NCI-H345 (cell line): ENCODE measurements at places on chromosomes 5 and 9.

- peak; percentile 58 for DNase-seq
Observed at GRCh38 chr9:128818839-128819715, 777 bp downstream of the ENDOG start.

DNA sequence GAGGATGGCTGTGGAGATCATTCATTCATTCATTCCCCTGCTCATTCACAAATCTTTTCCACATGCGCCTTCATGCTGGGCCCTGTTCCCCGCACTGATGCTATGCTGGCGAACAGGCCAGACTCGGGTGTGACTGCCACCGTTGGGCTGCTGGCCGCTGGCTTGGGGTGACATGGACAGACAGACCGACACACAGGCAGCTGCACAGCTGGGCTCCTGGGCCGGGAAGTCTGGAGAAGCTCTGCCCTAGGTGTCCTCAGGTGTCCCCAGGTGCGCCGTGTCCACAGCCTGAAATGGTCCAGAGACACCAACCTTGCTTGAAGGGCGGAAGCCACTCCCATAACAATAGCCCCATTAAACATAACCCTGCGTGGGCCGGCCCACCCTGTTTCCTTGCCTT lies 35.0 kb upstream of the BARHL1 start:
- no peak for DNase-seq

DNA sequence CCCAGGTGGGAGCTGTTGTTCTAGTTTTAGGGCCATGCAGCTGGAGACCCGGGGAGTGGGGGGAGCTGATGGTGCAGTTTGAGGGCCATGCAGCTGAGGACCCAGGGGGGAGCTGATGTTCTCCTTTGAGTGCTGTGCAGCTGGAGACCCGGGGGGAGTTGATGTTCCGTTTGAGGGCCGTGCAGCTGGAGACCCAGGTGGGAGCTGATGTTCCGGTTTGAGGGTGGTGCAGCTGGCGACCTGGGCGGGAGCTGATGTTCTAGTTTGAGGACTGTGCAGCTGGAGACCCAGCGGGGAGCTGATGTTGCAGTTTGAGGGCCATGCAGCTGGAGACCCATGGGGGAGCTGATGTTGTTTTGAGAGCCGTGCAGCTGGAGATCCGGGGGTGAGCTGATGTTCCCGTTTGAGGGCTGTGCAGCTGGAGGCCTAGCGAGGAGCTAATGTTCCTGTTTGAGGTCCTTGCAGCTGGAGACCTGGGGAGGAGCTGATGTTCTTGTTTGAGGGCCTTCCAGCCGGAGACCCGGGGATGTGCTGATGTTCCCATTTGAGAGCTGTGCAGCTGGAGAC lies 14.6 kb downstream of the PDCD6 start:
- no peak for DNase-seq

DNA sequence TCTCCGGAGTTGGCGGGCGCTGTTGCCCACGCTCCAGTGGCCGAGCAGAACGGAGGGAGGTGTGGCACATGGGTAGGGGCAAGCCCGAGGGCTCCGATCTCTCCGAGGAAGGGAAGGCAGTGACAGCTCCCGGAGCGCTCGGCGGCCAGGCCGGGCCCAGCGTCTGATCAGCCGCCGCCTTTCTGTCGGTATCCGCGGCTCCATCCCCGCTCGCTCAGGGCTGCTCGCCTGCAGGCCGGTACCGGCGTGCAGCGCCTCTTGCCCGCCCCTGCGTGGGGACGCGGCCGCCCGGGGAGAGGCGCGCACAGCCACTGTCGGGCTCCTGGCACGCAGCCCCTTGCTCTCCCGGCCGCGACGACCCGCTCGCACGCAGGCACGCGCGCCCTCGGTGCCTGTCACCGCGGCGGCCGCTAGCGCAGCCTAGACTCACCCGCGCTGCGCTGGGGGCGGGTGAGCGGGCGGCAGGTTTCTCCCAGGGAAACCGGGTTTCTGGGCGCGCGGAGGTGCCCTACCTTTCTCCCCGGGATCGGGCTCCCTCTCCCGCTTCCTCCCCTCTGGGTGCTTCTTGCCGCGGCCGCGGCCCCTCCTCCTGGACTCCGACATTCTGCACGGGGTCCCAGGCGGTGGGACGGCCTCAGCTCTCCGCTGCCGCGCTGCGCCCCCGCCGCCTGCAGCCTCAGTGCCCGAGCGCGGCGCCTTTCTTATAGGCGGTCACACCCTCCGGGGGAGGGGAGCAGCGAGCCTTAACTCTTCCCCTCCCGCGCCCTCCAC lies 108.4 kb downstream of the PSD2 start:
- peak; percentile 29 for DNase-seq

DNA sequence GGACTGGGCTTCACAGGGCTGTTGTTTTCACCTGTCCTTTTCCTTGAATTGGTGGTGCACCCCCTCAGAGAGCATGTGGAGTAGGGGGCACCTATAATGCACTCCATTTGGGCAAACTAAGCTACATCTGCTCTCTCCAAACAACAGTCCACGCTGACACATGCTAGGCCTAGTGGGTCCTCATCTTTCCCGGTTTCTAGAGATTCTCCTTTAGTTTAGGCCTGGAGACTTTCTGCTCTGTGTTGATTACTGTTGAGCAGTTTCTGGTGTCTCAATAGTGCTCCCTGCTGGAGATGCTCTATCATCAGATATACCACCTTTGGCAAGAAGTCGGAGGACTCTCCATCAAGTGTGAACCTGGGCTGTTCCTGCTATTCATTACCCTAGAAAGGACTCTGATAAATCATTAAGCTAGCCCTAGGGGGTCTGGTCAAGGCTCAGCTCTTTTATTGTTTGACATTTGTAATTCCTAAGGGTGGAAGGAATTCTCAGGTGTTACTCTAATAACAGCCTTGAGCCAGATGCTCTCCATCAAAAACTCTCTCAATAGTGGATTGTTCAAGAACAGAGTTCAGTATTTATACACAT lies 64.0 kb upstream of the FYB1 start:
- DNase-seq: no peak

DNA sequence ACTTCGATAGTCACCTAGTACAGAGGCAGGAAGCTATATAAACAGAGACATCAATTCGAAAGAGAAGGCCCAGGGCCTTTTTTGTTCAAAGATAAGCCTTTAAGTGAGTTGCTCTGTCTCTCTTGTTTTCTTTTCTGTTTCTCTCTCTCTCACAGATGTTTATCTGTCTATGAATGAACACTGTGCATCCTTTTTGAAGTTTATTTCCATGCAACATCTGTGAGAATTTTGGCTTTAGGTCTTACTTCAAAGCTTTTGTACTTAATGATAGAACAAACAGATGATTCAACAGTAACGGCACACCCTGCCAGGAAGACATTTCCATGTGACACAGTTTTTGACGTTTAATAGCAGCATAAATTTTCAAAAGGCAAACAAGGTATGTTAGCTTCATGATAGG lies 1413.1 kb upstream of the CDH6 start:
- no peak for DNase-seq

DNA sequence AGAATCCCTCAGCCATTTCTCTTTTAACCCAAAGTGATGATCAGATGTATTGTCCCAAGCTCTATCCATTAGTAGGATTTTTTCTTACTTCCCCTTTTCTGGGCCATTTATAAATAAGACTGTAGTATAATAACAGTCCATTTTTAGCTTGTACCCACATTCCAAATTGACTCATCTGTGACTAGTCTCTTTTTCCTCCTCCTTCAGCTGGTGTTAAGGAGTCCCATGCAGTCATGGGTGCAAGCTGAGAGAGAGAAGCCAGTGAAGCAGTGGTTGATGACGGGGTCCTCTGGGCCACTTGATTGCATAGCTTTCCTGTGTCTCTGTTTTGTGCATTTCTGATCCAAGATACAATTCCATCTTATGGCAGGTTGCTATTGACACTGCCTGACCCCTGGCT lies 476.0 kb upstream of the CD180 start:
- DNase-seq: no peak

DNA sequence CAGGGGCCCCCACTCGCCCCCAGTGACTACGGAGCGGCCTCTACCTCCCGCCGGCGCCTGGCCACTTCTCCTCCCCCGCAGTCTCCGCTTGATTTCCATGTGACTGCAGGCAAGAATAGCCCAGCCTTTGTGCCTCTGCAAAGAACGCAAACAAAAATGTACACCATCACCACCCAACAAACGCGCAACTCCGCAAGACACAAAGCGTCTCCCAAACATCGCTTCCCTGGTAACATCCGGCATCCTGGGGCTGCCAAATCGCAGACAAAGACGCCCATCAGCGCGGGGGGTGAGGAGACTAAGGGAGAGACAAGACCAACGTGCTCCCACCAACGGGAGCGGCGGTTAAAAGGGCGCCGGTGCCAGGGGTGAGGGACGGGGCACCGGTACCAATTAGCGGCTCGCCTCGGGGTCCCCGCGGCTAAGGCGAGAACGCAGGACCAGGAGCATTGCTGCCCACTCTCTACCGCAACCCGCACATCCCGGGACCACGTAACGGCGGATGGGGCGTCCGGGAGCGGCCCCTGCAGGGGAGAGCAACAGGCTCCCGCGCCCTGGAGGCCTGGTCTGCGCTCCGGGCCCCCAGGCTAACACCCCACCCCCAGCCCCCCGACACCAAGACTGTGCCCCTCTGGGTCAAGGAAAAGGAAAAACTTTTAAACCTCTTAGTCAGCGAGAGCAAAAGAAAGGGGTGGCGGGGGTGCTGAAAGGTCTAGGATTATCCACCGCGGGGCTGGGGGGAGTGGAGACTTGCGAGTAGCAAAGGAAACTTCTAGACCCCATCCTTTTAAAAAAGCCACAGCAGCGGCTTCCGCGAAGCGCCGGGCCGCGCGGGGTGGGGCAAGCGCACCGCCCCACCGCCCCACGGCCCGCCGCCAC lies 885 bp downstream of the MPDZ start:
- peak; percentile 76 for DNase-seq

GRCh38 chr5:178330791-178331404 lies 98.3 kb upstream of the PHYKPL start:
- no peak for DNase-seq

GRCh38 chr9:136544548-136544963 lies 1.3 kb downstream of the NOTCH1 start:
- peak; percentile 22 for DNase-seq

GRCh38 chr9:15294604-15295003 lies 12.4 kb downstream of the TTC39B start:
- DNase-seq: no peak

- no peak for DNase-seq
Observed at GRCh38 chr9:121707477-121708424, 56.3 kb downstream of the DAB2IP start.

- no peak for DNase-seq
Observed at GRCh38 chr9:19176856-19177255, 49.6 kb upstream of the PLIN2 start.

DNA sequence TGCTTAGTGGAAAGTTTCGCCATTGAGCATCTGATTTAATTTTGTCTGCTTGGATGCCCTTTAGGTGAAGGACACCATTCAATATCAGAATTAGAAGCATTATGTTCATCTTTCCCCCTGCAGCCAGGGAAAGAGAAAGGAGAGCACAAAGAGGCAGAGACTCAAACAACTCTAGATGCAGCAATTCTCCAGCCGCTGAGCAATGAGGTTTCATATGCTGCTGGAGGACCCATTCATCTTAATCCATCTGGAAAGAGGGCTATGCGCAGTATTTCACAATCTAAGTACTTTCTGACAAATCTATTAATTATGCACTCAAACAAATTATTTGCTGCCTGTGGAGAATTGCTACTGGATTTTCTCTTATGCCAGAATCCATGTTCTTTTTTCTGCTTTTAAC lies 527.0 kb upstream of the TUSC1 start:
- DNase-seq: no peak

DNA sequence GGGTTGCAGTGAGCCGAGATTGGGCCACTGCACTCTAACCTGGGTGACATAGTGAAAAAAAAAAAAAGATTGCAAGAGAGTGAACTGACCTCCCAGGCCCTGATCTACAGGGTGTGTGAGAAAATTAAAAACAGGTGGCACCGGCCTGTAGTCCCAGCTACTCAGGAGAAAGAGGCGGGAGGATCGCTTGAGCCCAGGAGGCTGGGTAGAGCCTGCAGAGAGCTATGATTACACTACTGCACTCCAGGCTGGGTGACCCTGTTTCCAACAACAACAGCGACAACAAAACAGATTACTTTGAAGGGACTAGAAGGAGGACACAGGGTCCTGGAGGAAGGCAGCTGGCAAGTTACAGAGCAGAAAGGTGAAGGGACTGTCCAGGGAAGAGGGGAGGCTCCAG lies 42.2 kb upstream of the FABP6 start:
- DNase-seq: no peak

DNA sequence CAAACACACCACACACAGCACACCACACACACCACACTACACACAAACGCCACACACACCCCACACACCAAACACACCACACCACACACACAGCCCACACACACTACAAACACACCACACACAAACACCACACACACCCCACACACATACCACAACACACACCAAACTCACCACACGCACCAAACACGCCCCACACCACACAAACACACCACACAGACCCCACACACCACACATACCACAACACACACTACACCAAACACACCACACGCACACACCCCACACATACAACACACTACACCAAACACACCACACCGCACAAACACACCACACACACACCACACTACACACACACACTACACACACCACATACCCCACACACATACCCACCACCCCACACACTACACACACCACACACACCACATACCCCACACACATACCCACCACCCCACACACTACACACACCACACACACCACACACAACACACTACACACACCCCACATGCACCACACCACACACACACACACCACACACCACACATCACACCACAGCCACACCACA lies 151.2 kb downstream of the ERCC6L2 start:
- no peak for DNase-seq

GRCh38 chr5:53323943-53324642 lies 156.3 kb upstream of the FST start:
- no peak for DNase-seq

DNA sequence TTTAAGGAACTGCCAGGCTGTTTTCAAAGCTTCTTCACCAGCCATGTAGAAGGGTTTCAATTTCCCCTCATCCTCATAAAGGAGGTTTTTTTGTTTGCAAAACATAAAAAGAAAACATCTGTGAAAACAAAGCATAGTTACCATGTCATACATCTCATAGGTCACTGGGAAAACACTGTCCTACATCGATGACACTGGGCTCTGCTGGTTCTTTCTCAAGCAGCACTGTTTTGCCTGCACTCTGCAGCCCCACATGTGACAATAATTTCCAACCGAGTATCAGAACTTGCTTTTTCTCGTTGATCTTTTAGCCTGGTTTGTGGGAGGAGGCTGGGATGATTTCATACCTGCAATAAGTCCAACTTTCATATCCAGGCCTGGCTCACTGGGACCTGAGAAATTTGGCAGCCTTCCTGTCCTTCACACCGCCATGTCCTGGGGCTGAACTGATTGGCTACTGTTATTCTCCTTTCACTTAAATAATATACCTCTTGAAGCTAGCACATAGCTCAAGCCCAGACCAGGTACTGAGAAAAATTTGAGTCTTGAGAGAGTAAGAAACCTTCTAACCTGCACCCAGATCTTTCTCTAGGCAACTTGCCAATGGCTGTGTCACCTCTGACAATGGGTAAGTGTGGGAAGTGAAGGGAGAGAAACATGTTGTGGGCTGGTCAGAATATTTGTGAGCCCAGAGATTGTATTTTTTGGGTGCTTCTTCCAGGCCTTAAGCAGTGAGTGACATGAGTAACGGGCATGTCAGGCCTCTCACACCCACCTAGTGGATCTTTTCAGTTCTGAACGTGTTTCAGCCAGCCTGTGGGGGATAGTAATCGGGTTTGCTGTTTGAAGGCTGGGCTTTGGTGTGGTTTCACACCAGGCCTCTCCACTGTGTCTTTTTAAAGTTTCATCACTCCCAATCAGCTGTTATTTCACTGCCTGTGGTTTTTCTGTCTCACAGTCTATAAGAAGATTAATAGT lies 502.8 kb downstream of the NTRK2 start:
- DNase-seq: no peak

- DNase-seq: no peak
Observed at GRCh38 chr9:133679056-133679455, 42.9 kb downstream of the DBH start.
